ENCODE measurements at places on chromosomes 12 and 14.

DNA sequence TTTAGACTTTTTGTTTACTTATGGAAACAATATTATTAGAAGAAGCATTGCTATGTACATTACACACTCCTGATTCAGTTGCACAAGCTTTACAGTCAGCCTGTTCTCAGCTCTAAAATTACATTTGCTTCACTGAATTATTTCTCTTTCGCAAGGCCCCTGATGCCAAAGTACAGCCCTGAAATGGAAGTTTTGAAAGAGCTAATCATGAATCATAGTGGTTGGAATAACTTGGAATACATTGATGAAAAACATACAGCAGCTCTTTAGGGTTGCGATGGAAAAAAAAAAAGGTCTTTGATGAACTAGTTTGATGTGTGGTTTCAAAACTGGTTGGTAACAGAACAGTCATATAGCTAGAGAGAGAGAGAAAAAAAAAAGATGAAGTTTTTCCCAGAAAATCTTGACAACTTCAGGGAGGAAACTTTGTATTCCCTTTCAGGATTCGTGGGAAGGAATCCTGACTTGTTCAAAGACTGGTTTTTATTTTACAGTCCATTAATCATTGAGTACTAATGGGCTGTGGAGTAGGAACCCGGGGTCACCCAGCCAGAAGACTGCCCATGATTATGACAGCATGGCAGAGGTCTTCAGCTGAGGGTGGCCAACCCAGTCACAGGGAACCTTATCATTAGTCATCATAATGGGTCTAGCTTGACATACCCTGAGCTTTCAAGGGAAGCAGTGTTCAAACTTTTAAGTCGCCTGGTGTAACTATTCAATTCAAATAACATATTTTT lies 460.1 kb downstream of the NAV3 start:
- no peak for DNase-seq

- no peak for DNase-seq
Measured at GRCh38 chr12:127257366-127257935, 1009.5 kb upstream of the TMEM132C start.

DNA sequence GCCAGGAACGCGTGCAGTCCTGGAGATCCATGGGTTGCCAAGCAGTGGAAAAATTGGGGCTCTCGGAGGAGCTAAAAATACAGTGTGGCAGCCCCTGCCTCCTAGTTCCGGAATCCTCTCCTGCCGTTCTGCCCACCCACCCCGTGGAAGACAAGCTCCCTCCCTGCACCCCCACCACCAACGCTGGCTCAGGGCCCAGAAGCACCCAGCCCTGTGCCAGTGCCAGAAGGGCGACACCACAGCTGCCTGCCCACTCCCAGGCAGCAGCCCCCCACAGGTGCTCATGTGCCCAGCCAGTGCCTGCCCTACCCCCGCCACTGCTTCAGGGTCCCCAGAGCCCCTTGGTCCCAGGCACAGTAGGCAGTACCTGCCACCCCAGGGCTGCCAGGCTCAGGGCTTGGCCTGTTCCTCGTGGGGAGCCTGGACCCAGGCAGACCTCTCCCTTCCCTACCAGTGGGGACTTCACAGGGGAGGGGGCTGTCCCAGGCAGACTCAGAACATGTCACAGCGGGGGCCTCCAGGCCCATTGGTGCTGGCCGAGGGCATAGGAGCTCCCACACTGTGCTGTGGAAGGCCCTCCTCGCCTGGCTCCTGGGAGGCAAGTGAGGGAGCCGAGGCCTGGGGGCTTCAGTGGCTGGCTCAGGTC lies 7.4 kb downstream of the INF2 start:
- no peak for DNase-seq

DNA sequence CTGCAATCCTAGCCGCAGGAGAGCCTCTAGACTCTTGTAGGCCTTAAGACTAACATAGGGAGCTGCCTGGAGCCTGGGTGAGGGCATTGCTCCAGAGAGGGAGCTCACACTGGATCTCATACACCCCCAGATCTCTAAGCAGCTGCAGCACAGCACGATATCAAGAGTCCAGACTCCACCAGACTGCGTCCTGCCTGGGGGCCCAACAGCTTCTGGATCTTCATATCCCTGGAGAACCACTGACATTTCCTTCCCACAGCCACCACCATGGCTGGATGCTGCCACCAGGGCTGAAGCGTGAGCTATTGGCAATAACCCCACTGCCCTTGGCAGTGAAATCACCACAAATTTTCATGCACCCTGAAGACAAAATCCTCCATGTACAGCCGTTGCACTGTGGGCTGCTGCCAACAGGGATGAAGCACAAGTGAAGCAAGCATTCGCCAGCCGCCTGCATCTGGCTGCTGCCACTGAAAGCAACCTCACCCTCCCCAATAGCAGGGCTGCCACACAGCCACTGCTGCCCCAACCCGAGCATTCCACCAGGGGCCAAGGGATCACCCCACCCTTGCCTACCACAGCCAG lies 28.2 kb downstream of the CACNA2D4 start:
- DNase-seq, result no peak

DNA sequence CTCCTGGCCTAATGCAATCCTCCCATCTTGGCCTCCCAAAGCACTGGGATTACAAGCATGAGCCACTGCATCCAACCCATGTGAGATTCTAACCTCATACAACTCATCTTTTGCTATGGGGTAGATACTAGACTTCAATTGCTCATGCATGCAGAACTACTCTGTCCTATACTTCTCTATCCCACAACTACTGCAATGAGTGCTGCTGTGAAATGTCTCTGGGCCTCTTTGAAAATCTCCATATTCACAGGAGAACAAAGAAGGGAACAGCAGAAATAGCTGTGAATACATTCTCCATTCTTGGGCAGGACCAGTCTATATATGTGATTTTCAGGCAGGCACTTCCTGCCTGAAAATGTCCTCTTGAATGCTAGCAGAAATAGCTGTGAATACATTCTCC lies 220.7 kb upstream of the GRIP1 start:
- no peak for DNase-seq

- no peak for DNase-seq
Measured at GRCh38 chr12:75259143-75259542, 49.5 kb upstream of the KCNC2 start.

GRCh38 chr14:65867333-65867732 lies 454.8 kb downstream of the FUT8 start:
- no peak for DNase-seq

DNA sequence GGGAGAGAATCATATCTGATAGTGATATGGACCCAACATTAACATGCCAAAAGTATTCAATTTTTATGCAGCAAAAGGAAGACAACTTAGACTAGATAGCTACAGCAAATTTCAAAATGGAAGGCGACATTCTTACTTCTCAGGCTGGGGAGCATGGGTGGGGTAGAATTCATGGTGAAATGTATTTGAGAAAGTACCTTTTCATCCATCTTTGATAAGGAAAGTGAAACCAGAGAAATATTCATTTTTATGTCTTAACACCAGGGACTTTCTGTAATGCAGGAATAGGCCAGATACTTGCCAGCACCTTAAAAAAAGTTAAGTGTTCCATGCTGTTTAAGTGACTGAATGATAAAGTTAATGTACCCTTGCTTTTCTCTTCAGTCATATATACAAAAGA lies 13.4 kb downstream of the BTG1 start:
- no peak for DNase-seq

DNA sequence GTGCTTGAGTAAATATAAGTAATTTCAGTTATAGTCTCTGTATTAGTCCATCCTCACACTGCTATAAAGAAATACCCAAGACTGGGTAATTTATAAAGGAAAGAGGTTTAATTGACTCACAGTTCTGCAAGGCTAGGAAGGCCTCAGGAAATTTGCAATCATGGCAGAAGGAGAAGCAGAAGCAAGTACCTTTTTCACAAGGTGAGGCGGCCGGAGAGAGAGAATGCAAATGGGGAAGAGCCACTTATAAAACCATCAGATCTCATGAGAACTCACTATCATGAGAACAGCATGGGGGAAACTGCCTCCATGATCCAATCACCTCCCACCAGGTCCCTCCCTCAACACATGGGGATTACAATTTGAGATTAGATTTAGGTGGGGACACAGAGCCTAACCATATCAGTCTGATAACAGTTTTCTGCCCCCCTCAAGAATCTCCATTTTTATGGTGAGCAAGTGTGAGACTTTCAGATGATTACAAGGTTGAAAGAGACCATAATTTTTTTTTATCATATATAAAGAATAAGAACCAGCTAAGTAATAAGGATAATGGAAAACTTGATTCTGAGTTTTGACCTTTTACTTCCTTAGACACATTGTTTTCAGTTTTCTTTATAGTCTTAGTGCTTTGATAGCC lies 35.6 kb downstream of the LEMD3 start:
- no peak for DNase-seq

GRCh38 chr12:77238335-77238734 lies 173.0 kb upstream of the E2F7 start:
- DNase-seq, result no peak

GRCh38 chr12:5096241-5096924 lies 52.7 kb downstream of the KCNA5 start:
- DNase-seq, result no peak

DNA sequence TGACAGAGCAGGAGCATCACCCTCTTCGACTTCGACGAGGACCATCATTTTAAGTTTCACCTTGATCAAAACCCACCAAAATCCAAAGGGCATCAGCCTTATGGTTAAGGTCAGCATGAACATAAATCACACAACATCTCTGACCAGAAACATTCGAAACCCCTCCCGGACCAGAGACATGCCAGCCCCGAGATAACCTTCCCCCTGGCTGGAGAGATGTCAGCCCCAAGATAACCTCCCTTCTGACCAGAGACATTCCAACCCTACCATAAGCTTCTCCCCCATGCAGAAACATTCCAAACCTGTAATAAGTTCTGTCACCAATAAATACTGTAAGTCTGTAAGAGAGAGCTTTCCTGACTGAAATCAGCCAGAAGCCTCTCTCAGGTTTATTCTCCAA lies 6.3 kb downstream of the PCNX4 start:
- DNase-seq, result no peak

DNA sequence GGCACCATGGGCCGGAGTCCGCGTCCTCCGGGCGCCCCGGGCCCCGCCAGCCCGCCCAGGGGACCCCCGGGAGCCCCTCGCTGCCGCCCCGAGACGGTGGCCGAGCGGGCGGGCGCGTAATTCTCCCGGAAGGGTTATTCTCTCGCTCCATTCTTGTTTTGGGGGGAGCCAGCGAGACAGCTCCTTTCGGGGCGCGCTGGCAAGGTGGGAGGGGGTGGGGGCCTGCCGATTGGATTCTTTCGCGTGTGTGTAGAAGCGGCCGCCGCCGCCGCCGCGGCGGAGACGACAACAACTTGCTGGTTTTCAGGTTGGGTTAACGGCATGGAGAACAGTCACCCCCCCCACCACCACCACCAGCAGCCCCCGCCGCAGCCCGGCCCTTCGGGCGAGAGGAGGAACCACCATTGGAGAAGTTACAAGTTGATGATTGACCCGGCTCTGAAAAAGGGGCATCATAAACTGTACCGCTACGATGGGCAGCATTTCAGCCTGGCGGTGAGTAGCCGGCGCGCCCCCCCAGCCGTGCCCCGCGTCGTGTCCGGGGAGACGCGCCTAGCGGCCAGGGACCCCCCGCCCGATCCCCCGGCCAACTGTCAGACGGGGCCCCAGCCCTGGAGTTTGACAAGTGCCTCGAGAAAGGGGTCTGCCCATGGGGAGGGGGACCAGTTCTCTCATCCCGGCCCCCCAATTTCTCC lies 755 bp downstream of the SETD1B start:
- peak; percentile 75 for DNase-seq

GRCh38 chr14:100134586-100134985 lies 24.9 kb downstream of the DEGS2 start:
- no peak for DNase-seq

- no peak for DNase-seq
Measured at GRCh38 chr14:76727901-76728300, 33.4 kb upstream of the VASH1 start.

GRCh38 chr14:101112351-101113107 lies 209.0 kb upstream of the RTL1 start:
- no peak for DNase-seq

Measured in CD4-positive, alpha-beta T cell treated with Interleukin-15 for 1 hour (primary cell).